ENCODE measurements at places on chromosomes 11 and 22.

- DNase-seq: no peak
These were observed 38.1 kb downstream of the GNB1L start for GRCh38 chr22:19816372-19817119.

DNA sequence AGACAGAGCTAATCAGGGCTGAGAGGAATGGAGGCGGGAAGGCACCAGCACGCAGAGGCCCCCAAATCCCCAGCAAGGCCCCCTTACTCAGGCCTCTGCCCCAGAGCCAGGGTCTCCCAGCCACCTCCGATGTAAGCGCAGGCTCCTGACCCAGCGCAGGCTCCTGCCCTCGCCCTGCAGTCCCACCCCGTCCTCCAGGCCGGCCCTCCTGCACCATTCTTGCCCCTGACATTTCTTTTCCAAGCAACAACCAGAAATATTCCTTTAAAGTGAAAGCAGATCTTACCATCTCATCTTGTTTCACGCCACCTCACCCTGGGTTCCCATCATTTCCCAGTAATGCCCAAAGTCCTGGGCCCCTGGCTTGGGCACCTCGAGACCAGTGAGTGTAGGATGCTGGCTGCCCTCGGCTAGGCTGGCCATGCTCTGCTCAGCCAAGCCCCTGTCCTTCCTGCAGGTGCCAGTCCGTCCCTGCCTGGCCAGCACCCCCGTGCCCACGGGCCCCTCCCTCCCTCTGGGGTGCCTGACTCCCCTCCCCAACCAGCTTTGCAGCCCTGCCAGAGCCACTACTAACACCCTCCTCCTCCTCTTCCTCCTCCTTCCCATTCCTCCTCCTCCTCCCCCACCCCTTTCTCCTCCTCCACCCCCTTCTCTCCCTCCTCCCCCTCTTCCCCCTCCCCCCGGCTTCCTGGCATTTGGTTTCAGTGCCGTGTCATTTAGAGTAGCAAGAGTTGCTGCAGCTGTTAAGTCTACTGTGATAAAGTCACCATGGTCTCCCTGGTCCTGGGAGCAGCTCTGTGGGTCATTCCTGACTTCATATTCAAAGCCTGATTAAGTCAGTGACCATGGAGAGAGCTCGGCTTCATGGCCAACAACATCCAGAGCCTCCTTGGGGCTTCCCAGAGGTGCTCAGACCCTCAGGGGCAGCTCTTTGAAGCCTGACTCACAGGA lies 78.7 kb downstream of the PIWIL3 start:
- no peak for DNase-seq

GRCh38 chr11:64887757-64888405 lies 9.5 kb upstream of the EHD1 start:
- peak; percentile 88 for DNase-seq

DNA sequence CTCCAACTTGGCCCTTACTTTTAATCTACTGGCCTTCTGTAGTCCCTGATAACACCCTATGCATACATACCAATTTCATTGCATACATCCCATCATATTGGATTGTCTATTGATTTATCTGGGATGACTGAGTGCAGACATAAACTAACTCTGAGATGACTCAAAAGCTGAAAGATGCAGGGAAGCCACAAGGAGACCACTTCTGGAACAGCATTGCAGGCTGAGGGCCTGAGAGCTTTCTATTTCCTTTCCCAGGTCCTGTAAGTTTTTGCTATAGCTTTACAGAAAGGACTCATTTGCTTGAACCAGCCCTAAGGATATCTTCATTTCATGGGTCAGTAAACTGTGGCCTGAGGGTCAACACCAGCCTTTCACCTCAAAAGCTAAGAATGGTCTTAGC lies 15.1 kb upstream of the SPON1 start:
- no peak for DNase-seq

DNA sequence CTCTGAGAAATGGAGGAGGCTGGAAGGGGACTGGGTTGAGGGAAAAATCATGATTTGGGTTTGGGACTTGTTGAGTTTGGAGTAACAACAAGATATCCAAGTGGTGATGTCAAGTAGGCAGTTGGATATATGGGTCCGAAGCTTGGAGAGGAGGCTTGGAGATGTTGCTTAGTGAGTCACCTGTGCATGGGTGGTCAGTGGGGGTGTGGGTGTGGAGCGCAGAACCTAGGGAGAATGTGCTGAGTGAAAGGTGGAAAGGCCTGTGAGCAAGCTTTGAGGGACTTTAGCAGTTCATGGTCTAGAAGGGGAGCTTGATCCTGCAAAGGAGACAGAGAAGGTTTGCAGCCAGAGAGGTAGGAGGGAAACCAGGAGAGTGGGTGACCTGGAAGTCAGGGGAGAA lies 38.2 kb downstream of the PRDM11 start:
- no peak for DNase-seq

DNA sequence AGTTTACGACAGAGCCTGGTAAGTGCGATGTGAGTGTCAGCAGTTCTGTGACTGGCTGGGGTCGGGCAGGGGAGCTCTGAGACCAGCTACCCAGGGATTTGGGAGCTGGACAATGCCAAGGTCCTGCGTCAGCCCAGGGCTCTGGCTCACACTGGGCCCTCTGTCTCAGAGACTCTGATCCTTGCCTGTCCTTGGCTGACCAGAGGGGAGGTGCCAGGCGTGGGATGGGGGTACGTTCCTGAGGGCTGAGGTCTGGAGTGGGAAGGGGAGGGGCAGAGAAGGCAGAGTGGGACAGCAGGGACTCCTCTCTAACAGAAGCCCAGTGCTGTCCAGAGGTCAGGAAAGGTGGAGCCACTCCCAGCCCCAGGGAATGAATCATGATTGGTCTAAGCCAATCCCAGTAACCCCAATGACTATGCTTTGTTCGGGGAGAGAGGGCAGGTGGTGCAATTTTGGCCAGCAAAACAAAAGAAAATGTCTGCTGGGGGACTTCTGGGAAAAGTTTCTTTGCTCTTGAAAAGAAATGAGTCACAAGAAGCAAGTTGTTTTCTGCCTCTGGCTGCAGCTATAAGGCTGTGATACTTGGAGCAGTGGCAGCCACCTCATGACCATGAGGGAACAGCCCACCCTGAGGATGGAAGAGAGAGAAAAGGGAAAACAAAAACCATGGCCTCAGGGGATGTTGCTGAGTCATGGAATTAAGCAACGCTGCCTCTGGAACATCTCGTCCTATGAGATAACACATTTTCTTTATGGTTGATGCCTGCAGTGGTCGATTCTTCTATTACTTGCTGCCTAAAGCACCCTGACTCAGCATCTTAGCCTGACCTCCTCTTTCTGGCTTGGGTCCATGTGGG lies 108.3 kb downstream of the CHST1 start:
- no peak for DNase-seq

GRCh38 chr22:46418827-46419226 lies 83.3 kb downstream of the TRMU start:
- DNase-seq: no peak

DNA sequence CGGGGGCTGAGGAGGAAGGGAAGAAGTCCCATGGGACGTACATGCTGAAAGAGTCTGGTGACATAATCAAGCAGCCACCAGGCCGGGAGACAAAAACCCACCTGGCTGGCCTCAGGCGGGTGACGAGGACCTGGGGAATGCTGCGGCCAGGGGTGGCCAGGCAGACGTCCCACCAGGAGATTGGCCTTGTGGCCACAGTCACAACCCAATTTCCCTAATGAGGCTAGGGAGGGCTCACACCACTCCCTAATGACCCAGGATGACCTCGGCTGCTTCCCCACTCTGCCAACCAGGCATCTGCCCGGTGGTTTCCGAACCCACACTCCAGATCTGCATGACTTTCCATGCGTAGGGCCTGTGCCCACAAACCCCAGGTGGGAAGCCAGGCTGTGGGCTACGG lies 66.9 kb downstream of the SCUBE1 start:
- no peak for DNase-seq

DNA sequence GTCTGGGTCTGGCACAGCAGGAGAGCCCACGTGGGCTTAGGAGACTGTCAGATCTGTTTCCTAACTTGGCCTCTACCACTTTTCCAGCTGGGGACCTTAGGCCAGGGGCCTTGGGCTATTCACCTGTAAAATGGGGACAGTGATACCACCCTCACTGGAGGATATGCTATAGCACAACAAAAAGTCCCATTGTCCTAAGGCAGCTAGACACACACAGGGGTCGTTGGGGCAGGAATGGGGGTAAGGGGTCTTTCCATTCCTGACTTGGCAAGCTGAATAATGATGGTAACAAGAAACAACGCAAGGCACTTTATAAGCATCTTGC lies 2.6 kb upstream of the SH3BP1 start:
- DNase-seq: no peak

- no peak for DNase-seq
These were observed 97.9 kb upstream of the CD44 start for GRCh38 chr11:35041070-35041554.

GRCh38 chr11:124085997-124086846 lies 29.0 kb upstream of the VWA5A start:
- no peak for DNase-seq

GRCh38 chr11:75383246-75383645 lies 16.1 kb upstream of the RPS3 start:
- peak; percentile 72 for DNase-seq

DNA sequence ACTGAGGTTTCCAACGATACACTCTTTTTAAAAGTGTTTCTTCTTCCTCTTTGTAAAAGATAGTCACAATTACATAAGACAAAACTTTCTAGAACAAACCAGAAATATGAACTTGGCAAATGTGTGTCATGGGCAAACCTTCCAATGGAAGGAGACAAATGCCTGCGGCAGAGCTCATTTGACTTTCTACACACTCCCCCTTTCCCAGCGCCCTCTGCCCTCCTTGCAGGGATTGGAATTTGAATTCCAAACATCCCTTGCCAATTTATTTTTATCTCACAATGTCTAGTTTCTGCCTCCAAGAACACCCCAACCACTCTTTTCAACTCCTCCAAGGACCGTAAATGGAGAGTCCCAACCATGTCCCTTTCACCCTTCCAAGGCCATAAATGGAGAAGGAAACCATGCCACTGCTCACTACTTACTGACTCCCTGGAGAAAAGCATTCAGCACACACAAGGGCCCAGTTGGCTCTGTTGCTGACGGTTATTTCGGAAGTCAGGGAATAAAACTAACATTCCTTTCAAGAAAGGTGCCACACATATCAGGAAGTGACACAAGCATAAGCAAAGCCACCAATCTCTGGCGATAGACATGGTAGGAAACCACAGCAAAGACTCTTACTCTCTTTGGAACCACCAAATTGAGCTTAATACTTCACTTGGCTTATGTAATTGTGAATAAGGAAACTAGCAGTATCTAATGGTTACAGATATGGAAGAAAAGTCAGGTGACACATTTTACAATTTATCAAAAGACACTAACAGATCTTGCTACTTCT lies 15.0 kb upstream of the ESAM start:
- DNase-seq: no peak

- no peak for DNase-seq
These were observed 44.9 kb downstream of the PLEKHA7 start for GRCh38 chr11:16969010-16969999.

- no peak for DNase-seq
These were observed 56.8 kb upstream of the FBXO3 start for GRCh38 chr11:33830903-33831648.

DNA sequence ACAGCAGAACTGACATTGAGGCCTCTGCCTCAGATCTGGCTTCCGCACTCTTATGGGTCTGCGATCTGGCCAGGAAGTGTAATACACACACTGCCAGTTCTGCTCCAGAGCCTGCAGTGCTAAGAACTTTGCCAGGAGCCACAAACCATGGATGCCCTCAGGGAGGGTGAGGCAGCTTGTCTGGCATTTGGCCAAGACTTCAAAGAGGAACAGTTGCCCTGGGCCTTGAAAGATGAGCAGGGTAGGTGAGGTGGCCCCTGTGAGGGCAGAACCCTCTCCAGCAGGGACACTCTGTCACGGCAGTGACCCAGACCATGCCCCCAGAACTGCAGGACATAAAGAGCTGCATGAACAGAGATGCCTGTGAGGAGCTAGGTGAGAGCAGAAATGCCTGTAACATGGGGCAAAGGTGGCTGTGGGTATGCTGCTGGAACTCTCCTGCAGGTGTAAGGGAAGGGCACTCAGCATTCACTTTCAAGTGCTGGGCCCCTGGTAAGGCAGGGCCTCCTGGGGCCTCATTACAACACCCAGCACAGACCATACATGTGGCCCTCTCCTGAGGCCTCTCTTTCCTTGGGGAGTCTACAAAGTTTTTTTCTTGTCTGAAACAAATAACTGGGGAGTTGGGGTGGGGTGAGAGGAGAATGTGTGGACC lies 47.3 kb downstream of the NEU3 start:
- no peak for DNase-seq

- DNase-seq: no peak
These were observed 45.5 kb upstream of the THY1 start for GRCh38 chr11:119468511-119468910.

DNA sequence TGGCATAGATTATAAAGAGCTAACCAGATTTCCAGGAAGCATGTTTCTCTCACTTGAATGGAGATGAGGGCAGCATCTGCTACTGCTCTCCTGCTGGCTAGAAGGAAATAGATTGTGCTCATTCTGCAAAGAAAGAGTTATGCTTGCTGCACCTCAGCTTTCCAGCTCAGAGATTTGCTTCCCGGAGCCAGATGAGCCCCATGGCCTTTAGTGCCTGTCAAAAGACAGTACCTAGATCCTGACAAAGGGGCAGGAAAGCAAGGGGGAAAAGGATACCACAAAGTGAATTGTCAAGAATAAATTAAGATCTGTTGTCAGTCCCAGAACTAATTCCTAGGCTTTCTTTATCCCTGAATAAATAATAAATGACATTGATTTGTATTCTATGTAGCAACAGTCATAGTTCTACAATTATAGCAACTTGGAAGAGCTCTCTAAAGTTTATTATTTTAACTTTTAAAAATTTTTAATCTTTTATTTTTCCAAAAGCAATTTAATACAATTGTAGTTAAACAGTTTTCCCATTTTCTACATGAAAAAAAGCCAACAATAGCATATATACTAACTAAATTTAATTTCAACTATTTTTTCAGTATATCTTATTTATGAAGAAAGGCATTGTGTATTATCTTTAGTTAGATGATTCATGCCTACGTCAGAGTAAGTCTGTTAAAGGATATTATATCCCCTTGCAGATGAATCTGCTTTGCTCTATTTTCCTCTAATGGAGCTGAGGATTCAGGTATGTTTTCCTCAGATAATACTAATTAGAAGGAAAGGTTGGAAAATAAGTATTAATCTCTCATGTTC lies 306.1 kb upstream of the DDI1 start:
- DNase-seq: no peak
